ENCODE measurements at places on chromosomes 7 and 10.

GRCh38 chr10:64175271-64175962 is 654.2 kb downstream of the REEP3 start:
- no peak for DNase-seq

DNA sequence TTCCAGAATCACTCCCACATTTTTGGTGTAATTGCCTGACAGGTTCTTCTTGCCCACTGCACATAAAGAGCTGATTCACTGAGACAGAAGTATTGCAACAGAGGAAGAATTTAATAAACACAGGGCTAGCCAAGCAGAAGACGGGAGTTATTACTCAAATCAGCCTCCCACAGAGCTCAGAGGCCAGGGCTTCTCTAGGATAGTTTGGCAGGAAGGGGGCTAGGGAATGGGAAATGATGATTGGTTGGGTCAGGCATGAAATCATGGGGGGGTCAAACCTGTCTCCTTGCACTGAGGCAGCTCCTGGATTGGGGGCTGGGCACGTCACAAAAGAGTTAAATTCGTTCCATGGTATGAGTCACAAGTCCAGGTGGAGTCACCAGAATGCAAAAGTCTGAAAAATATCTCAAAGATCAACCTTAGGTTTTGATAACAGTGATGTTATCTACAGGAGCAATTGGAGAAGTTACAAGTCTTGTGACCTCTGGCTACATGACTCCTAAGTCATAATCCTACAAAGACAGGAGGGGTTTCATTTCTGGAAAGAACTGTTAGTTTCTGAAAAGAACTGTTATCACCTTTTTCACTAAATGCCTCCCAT is 30.2 kb upstream of the ERCC6 start:
- DNase-seq, result no peak

DNA sequence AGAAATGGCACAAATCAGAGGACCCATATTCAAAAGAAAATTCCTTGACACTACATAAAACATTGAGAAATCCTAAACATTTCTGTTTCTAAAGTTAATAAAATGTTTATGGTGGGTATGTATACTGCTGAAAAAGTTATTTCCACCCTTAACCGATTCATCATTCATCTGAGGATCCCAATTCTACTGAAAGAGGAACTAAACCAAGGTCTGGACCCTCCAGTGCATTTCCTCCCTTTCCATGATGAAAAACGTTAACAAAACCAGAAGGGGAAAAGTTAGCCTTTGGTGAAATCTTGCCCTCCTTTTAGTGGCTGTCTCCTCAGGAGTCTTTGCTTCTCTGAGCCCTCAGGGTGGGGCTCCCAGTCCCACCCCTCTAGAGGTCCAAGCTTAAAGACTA is 144.5 kb upstream of the ASAH2 start:
- no peak for DNase-seq

- DNase-seq, result no peak
These were observed 165.8 kb downstream of the KLF6 start for GRCh38 chr10:3619241-3619640.

DNA sequence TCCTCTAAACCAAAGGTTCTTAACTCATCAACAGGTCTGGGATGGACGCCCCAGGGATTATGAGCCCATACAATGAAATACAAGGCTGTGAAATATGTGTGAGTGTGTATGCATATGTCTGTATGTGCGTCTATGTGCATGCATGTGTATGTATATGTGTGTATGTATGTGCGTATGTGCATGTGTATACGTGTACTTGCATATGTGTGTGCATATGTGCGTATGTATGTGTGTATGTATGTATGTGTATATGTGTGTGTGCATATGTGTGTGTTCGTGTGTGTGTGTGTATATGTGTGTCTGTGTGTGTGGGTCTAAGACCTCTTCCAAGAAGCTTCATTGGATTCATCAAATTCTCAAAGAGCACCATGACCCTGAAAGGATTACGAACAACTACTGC is 112.3 kb downstream of the SFMBT2 start:
- no peak for DNase-seq

- DNase-seq, result peak; percentile 36
These were observed 4.0 kb upstream of the RBM28 start for GRCh38 chr7:128347647-128348097.

DNA sequence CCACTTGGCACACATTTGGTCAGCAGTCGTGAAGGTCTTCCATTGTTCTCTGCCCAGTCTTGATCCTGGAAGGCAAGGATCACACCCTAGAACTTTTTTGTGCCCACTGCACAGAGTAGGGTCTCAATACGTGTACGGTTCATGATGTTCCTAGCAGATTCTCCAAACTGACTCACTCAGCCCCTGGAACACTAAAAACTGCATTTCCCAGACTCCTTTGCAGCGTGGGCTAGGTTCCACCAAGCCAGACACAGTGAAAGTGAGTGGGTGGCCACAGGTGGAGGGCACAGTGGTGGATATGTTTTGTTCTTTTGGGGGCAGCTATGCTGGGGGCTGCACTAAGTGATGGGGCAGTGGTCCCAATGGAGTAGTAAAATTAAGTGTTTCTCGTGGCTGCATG is 1.5 kb upstream of the LHPP start:
- no peak for DNase-seq

- no peak for DNase-seq
These were observed 6.9 kb downstream of the IRF5 start for GRCh38 chr7:128944487-128945236.

- no peak for DNase-seq
These were observed 177.1 kb downstream of the FRMD4A start for GRCh38 chr10:14153570-14154055.

GRCh38 chr10:115157357-115157756 is 64.2 kb downstream of the ATRNL1 start:
- no peak for DNase-seq

DNA sequence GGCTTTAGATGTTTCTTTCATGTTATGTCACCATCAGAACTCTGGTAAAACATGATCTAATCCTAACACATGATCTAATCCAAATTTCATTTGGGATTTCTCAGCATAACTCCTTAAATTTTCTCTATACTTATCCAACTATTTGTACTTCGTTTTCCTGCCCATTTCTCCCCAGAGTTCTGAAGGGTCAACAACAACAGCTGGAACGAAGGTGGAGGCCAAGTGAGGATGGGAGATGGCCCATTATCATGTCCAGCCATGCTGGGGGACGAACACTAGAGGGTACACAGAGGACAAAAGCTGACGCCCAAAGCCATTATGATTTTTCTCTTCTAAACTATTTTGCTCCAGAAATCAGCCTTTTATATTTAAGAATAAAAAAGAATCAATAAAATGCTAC is 185.4 kb downstream of the DOCK4 start:
- DNase-seq, result no peak

GRCh38 chr7:31432836-31433340 is 81.0 kb upstream of the ITPRID1 start:
- DNase-seq, result no peak

DNA sequence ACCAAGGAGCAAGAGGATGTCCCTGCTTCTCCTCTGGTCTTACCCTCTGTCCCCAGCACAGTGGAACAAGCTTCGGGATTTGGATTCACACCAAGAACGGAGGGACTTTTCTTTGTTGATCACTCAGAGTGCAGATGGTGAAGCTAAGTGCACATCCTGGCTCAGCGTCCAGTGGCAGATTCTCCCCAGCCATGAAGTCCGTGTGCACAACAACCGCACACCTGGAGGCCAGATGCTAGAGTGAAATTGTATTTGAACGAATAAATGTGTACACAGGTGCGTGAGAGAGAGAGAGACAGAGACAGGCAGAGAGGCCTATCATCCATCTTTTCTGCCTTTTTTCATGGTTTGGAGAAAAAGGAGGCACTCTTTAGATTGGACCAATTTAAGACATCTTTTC is 31.5 kb downstream of the ASB13 start:
- no peak for DNase-seq

DNA sequence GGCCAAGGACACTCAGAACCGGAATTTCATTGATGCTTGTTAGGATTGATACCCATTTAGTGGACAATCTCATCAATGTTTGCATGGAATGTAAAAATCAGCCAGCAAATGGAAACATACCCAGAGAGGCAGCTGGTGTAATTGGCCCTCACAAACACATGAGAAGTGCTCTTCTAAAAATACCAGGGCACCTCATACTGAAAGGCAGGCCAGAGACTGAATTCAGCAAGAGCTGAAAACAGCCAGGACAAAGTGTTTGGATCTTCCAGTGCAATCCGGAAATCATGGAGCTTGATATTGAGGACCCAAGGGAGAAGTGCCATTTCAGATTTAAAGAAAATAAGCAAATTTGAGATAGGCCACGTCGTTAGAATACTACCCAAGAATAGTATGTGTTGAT is 498.6 kb downstream of the GALNT17 start:
- no peak for DNase-seq

GRCh38 chr10:128537834-128538330 is 411.7 kb upstream of the MKI67 start:
- DNase-seq, result no peak

GRCh38 chr10:75935650-75936400 is 504.4 kb downstream of the LRMDA start:
- DNase-seq, result no peak

DNA sequence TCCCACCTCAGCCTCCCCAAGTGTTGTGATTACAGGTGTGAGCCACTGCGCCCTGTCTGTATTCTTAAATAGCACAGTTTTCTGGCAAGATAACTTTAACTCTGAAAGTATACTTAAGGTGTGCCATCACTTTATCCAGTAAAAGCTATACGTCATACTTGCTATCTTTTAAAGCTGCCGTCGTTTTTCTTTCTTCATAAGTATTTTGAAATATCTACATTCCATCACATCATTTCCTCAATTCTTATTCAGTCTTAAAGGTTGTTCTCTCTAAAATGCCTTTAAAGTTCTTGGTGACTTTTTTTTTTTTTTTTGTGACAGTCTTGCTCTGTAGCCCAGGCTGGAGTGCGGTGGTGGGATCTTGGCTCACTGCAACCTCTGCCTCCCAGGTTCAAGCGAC is 34.7 kb downstream of the PTPN12 start:
- DNase-seq, result no peak

GRCh38 chr7:36690514-36691187 is 33.6 kb downstream of the AOAH start:
- no peak for DNase-seq

GRCh38 chr7:55165176-55165861 is 146.5 kb downstream of the EGFR start:
- no peak for DNase-seq

DNA sequence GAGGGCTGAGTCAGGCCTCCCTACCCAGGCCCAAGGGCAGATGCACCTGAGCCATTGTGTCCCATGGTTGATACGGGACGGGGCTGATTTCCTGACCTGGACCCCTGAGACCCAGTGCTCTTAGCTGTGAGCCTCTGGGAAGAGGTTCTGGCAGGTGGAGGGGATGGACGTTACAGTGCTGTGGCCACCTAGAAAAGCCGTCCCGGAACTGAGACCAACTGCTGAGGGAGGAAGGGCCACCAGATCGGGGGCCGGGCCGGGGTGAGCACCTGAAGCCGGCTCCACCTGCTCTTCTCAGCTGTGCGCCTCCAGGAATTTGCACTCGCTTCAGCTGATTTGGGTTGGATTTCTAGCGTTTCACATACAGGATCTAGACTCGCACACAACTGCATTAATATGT is 35.4 kb downstream of the CHST12 start:
- DNase-seq, result no peak

DNA sequence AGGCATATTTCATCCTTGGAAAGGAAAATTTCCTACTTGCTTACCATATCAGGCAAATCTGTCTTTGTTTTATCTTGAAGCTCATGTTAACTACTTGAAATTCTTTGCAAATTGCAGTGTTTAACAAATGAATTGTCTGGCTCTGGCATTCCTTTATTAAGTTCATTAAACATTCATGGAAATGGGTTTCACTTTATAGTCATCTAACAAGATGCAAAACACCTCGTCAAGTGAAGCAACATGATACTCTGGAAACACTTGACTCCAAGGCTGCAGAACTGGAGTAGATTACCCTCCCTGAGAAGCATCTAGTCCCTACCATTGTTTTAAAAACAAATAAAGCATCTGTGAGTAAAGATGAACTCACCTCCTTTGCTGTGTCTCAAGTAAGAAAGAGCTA is 1086.9 kb downstream of the NRG3 start:
- DNase-seq, result no peak

DNA sequence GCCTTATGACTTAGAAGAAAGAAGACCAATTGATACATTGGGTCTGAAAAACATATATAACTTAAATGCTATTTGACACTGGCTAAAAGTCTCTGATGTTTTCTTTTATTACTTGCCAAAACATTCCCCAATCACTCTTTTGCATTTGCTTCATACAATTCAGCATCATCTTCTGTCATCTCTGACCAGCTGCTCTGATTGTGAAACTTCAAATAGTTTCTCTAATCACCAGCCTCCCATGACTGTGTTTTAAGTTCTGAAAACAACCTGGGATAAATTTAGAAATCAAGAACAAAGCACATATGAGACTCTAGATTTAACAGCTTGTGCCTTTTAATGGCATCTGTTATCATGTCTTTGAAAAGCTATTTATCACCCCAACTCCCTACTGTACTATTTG is 208.4 kb upstream of the KCND2 start:
- DNase-seq, result no peak

- no peak for DNase-seq
These were observed 466.3 kb upstream of the POM121L12 start for GRCh38 chr7:52569151-52569550.

DNA sequence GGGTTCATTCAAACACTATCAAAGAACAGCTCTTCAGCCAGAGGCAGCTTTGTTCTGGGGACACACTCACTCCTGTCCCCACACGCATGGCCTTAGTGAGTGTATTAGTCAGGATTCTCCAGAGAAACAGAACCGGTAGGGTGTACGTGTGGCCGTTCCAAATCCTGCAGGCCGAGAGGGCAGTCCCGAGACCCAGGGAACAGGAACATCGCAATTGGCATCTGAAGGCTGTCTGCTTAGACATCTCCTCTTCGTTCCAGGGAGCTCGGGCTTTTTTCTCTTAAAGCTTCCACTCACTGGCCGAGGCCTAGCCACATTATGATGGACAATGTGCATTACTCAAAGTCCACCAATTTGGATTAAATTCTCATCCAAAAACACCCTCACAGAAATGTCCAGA is 523.3 kb downstream of the GLRX3 start:
- no peak for DNase-seq

DNA sequence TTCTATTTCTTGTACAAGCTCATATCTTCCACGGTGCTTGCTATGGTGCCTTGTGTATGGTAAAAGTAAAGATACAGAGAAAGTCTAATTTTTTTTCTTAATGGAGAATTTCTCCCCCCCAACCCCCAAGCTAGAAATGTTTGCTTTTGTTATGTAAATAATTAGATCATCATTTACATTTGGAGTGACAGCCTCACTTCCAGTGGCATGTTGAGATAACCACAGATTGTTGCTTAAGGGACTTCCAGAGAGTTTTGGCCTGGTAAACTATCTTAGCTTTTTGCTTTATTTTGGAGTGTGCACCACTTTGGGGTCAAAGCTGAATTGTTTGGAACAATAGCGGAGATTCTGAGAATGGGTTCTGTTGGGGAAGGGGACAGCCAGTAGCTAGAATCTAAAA is 129.7 kb downstream of the ZNF365 start:
- no peak for DNase-seq
